Ureter (tissue), 1 donor: ENCODE measurements at places on chromosomes 4 and X. TPM values are rescaled to one million over a fixed set of nuclear protein-coding genes. Genes with fewer than 3 reads are reported as not detected.

Gene CD38
- total RNA-seq, result 2.6 TPM

Gene KCND1
- total RNA-seq, result 3.4 TPM

Gene LANCL3
- 1.9 TPM for total RNA-seq

Gene ACE2
- 1.8 TPM for total RNA-seq

- no peak for DNase-seq
These were observed 38.7 kb downstream of the ARHGEF9 start for GRCh38 chrX:63746278-63746677.

GRCh38 chrX:20947411-20947912 is 426.8 kb upstream of the CNKSR2 start:
- no peak for DNase-seq

DNA sequence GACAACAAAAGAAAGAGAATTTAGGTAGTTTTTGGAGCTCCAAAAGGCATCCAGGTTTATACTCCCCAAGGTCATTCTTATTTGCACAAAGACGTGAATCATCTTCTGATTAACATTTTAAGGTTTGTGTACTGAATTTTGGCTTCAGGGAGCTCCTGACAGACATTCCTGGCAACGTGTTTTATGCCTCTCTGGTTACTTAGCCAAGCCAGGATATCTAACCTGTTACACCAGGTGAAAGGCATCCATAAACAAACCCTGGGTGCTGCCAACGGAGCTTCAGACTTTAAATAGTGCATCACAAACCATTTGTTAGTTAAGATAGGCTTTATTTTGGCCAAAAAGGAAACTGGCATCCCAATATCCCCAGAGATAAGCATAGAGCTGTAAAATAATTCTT is 997.3 kb downstream of the ARAP2 start:
- no peak for DNase-seq

GRCh38 chr4:69098470-69098869 is 2.2 kb downstream of the UGT2B7 start:
- DNase-seq, result no peak

DNA sequence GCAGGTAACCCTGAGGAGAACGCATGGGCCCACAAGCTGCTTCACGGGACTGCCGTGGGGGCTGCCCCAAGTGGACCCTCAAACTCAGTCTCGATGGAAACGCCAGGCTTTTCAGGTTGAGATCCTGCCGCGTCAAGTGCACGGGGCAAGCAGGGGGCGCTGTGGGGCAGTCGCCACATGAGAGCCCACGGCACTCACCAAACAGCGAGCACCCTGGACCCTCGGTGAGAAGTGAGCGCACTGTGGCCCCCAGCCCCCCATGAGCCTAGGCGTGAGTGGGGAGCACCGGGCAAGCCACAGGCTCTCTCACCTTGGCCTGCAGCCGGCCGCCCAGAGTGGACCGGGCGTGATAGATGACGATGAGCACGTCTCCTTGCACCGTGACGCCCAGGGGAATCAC is 50.9 kb upstream of the CPLX1 start:
- DNase-seq, result no peak
